ENCODE measurements at places on chromosomes 4 and X.

GRCh38 chr4:163758032-163758431 is 263.5 kb downstream of the TMA16 start:
- no peak for DNase-seq

- no peak for DNase-seq
These were observed 10.0 kb upstream of the ADD1 start for GRCh38 chr4:2833671-2834000.

- no peak for DNase-seq
These were observed 646.6 kb downstream of the ANKRD50 start for GRCh38 chr4:124065936-124066335.

- DNase-seq = no peak
These were observed 185.8 kb upstream of the RPS6KA3 start for GRCh38 chrX:20452487-20452886.

DNA sequence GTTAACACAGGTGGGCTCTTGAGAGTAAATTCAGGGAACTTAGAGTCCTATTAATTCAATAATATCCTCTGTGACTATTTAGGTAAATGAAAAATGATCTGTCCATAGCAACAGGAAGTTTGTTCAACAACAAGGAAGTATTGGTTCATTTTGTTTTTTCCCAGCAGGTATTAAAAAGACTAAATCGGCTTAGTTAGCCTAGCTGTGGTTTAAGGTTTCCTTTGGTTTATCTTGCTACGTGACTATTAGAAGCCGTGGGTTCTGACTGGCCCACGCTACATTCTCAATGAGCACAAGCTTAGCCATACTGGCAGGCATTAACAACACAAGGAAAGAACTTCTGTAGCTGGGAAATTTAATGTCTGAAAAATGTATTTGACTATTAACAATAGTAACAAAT is 168.8 kb upstream of the HS3ST1 start:
- DNase-seq = peak; percentile 42

GRCh38 chrX:12372111-12372510 is 233.8 kb downstream of the FRMPD4 start:
- no peak for DNase-seq

- DNase-seq = no peak
These were observed 2.7 kb upstream of the MGARP start for GRCh38 chr4:139282721-139283075.

DNA sequence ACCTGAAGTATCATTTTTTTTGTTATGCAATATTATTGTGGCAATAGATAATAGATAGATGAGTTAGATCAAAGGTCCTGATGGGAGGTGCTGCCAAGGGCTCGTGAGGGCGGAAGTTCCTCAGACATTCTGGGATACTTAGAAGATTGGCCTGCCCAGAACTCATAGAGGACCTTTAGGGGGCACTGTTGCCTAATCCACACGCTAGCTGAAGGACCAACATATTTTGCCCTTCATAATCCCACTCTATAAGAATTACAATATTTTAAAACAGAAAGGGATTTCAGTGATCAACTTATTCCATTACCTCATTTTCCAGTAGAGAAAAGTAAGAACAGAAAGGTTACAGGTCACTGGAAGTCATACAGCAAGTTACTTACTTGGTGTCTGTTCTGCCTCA is 22.9 kb upstream of the COX7B2 start:
- no peak for DNase-seq

GRCh38 chr4:146098397-146098796 is 77.1 kb upstream of the LSM6 start:
- DNase-seq = no peak

All from NCI-H1930 (cell line).